Right renal pelvis (tissue), 4 donors: ENCODE measurements at places on chromosomes 11 and 22.

DNA sequence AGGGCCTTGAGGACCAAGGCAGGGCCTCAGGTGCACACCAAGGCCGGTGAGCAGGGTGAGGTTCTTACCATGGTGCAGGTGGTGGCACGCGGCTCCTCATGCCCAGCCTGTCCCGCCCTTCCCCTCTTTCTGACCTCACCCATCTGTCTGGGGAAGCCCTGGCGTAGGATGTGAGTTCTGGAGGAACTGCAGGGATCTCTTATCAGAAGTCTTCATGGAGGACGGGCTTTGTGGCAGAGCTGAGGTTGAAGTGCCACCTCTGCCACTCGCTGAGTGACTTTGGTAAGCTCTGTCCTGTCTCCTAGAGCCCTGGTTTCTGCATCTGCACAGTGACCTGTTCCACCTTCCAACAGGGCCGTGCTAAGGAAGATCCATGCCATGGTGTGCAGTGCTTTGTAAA lies 49.1 kb downstream of the LRRC32 start:
- DNase-seq, result no peak

DNA sequence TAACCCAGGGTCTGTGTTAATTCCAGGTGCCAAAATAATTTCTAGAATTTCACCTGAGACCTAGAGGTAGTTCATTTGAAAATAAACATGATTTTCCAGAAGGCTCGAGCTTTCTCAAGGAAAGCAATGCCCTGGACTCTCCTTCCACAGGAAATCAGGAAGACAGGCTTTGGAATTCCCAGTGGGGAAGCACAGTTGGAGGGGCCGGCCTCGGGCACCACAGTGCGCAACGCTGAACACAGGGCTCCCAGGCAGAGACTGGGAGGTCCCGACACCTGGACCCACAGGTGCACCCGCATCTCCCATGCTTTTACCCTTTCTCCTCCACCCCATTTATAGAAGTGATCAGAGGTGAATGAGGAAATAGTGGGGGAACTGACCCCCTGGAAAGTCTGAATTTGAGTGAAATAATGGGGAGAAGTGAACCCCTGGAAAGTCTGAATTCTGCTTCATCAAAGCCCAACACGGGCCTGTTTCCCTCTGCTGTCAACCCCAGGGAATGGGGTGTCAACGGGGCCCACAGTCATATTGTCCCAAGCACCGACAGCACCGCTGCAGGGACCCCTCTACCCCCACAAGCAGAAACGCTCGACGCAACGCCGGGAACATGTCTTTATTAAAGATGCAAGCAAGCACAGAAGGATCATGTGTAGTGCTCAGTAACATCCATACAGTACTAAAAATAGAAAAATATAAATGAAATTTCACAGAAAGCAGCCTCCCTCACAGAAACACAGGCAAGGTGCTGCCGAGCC lies 12.0 kb upstream of the EFCAB6 start:
- no peak for DNase-seq

DNA sequence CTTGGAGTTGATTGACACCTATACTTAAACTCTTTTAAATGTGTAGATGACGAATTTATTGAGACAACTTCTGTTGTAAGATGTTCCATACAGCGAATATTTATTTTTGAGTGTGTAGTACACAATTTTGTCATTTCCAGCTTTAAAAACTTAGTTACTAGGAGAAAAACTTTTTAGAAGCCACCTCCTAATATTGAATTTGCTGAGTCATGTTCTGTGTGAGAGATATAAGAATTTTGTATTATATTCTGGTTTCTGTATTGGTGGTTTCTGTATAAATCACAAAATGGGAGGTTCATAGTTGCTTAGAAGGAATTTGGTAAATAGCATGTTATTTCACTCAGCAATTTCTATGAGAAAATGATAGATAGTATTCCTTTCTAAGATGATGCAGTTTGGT lies 171.3 kb downstream of the WNT11 start:
- no peak for DNase-seq

DNA sequence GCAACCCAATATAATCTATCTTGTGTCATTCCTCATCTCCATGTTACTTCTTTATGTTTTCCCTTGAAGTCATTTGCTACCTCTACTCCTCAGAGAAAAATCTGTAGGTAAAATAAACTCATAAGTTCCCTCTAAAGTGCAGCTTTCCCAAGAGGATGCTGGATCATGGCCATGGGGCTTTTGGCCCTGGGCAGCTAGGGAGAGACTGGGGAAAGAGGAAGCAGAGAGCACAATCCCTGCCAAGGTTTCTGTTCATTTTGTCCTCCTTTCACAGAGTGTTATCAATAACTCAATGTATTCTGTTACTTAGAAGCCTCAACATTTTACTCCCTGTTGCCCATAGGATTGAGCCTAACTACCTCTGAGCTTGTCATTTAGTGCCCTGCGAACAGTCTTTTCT lies 9.0 kb downstream of the RNF121 start:
- no peak for DNase-seq

DNA sequence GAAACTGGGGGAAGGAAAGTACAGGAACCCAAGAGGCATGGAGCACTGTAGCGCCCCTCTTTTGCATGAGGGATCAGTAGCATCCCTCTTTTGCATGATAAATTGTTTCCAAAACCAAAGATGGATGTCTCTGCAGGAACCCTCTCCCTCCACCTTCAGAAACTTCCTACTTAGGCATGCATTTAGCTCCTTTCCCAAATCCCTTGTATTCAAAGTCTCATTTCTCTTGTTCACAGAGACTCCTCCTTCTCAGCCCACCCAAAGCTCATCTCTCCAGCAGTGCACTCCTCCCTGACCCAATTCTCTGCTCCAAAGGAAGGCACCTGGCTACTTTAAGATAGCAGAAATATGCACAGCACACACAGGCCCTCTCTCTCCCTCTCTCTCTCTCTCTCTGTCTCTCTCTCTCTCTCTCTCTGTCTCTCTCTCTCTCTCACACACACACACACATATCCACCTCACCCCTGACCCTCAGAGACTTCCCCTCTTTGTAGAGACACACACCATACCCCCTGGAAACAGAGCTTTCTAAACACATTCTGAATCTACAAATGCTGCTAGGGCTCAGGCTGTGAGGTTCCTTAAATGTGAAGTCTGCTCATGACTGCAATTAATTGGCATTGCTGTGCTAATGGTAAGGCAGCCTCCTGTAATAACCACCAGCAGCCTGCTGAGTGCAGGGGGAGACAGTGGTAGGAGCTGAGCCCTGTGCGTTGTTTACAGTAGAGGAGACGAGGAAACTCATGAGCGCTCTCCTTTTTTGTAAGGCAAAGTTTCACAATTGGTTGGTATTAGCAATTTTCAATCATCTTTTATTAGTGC lies 519.6 kb downstream of the NTM start:
- no peak for DNase-seq

GRCh38 chr11:24793479-24793878 lies 296.6 kb downstream of the LUZP2 start:
- DNase-seq, result no peak

GRCh38 chr11:44066732-44067141 lies 667 bp downstream of the ACCS start:
- DNase-seq, result no peak

GRCh38 chr11:26204839-26205238 lies 127.1 kb upstream of the ANO3 start:
- DNase-seq, result no peak
